ENCODE measurements at places on chromosomes 3 and 15.

DNA sequence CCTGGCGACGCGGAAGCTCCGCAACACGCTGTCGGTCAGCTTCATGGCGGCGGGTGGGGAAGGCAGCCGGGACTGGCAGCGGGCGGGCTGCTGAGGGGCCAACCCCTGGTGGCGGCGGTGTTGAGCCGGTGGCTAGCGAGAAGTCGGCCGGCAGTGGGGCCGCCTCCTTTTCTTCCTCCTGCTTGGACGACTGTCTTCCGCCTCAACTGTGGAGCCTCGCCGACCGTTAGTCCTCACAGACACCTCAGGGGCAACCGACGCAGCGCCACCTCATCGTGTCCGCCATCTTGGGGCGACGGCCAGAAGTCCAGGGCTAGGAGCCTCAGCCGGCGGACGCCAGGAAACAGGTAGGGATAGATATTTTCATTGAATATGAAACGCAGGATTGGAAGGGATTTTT, 875.1 kb downstream of the NSUN3 start:
- DNase-seq, result no peak

- DNase-seq, result no peak
Measured at GRCh38 chr3:46368569-46368968, 2.2 kb upstream of the CCR5 start.

GRCh38 chr3:116579840-116580239, 129.7 kb upstream of the TUSC7 start:
- DNase-seq, result peak; percentile 3

- no peak for DNase-seq
Measured at GRCh38 chr3:183477801-183478456, 49.5 kb upstream of the MCF2L2 start.

- no peak for DNase-seq
Measured at GRCh38 chr3:113614402-113614801, 82.0 kb downstream of the USF3 start.

DNA sequence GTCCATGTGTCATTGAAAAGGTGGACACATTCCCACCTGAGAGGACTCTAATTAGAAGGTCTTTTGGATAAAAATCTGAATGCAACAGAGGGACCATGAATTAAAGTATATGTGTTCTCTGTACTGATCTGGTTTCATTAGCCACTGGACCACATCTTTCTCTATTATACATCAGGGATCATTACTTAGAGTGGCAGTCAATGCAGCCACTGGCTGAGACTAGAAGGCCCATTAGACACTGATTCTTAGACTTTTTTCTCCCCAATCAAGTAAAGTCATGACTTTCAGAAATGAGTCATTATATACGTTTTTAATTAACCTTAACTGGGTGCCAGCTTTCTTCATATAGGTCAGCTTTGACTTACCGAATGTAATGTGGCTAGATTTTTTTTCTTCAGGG, 550.8 kb upstream of the CFAP20DC start:
- DNase-seq, result no peak

GRCh38 chr3:14210843-14211594, 32.4 kb downstream of the LSM3 start:
- DNase-seq, result no peak

DNA sequence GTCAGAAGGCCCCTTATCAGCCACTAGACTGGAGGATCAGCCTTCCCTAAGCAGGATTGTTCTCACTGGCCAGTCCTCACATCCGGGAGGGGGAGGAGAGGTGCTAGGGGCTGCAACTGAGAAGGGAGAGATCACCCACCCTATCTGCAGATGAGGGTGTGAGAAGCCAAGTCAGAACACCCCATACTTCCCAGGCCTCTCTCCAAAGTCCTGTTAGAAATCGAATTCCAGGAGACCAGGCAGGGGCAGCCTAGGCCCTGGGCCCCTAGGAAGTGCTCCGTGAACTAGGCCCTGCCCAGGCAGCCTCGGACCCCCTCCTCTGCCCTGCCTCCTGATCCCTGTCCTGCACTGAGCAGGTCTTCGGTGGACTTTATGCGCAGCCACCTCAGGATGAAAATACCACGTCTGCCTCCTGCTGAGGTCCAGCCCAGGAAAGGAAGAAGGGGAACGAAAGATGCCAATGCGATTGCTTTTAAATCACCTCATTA, 933 bp downstream of the DZIP1L start:
- no peak for DNase-seq

DNA sequence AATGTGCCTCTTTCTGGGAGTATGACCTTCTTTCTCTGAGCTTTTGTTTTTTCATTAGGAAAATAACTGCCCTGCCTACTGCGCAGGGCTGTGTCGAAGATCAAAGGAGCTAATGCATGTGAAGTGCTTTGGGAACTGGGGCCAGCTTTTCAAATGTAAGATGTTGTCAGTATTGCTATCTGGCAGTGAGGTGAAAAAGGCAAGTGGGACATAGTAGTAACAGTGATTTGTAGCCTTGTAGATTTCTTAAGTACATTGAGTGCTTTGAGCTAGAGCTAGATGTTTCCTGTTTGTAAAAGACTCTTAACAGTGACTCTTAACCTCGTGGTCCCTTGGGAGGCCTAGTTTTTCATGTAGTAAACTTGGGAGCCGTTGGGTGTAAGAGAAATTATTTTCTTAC, 126.5 kb downstream of the ECT2 start:
- DNase-seq, result no peak

- no peak for DNase-seq
Measured at GRCh38 chr15:77311020-77311419, 108.9 kb downstream of the PEAK1 start.

- DNase-seq, result no peak
Measured at GRCh38 chr3:41627477-41628087, 334.3 kb downstream of the ULK4 start.

DNA sequence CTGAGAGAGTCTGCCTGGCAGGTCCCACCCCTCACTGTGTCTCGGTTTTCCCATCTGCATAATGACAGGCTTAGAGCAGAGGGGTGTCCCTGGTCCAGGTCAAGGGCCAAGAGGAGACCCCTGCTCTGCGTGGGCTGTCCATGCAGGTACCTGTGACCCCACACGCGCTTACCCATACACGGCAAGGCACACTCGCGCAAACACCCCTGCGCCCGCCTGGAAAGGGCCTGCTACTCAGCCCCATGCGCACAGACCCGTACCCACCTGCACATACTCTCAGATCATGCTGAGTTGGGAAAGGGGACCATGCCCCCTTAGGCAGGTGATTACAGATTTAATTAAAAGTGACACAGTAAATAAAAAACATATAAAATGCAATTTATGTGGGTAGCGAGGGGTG, 23.4 kb upstream of the TMEM115 start:
- DNase-seq, result no peak

GRCh38 chr3:78529601-78530000, 1238.2 kb downstream of the ROBO1 start:
- no peak for DNase-seq

- DNase-seq, result no peak
Measured at GRCh38 chr15:71951134-71951533, 140.8 kb downstream of the NR2E3 start.

- DNase-seq, result no peak
Measured at GRCh38 chr3:72334681-72335457, 513.4 kb downstream of the SHQ1 start.

GRCh38 chr3:127389420-127389819, 101.6 kb upstream of the PRR20G start:
- no peak for DNase-seq

DNA sequence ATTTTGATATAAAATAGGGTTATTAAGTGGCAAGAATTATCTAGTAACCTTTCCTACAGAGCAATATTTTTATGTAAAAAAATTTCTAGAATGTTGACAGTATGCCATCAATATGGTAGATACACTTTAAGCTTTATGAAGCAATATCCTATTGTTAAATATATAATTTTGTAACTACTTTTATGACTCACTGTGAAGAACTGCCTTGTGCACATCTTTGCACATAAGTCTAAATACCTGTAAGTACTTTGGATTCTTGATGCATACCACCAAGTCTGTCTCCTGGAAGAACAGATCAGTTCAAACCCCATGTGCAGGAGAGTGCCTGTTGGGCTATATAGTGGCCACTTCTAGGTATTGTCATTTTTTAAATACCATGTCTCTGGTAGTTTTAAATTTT, 205.7 kb upstream of the EIF1B start:
- DNase-seq, result no peak

- no peak for DNase-seq
Measured at GRCh38 chr15:26231096-26231495, 368.0 kb upstream of the ATP10A start.

Data from brain pericyte (primary cell).